ENCODE measurements at places on chromosomes 2 and 18. TPM values are rescaled to one million over a fixed set of nuclear protein-coding genes. Genes with fewer than 3 reads are reported as not detected.

GRCh38 chr2:240229603-240230235 lies 89.3 kb upstream of the OTOS start:
- no peak for DNase-seq

- no peak for DNase-seq
These were observed 29.9 kb upstream of the RUFY4 start for GRCh38 chr2:218039171-218039570.

GRCh38 chr18:2967357-2967756 lies 45.6 kb downstream of the LPIN2 start:
- DNase-seq, result no peak

PSTPIP2 gene
- total RNA-seq, result 7.8 TPM

- no peak for DNase-seq
These were observed 42.4 kb downstream of the MRPS5 start for GRCh38 chr2:95079199-95079683.

GPR35 gene
- 0.77 TPM for total RNA-seq

DNA sequence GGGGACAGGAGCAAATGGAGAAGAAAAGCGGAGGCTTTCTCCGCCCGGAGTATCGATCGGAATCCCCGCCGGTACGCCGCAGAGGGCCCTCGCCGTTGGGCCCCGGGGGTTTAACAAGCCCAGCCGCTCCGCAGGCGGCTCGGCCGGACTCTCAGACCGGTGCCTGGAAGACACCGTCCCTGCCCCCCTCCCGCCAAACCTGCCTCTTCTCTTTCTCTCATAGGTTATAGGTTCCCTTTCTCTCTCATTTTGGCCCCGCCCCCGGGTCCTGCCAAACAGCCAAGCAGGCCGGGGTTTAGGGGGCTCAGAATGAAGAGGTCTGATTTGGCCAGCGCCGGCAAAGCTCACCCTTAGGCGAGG lies 4.4 kb downstream of the ONECUT2 start:
- DNase-seq, result no peak

DNA sequence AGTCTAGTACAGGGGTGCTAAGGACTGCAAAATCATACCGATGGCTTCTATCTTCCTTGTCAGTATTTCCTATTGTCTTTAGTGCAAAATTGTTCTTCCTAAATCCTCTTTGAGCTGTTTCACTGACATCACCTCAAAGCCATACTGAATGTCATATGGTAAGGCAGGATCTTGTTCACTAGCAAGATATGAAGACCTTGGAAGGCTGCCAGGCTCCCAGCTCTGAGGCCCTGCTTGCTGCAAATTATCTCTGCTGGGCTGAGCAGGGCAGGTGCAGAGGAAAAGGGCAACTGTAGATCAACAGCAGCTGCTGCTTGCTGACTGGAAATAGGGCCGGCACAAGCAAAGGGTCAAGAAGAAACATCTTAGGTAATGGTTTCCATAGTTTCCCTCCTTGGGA lies 58.2 kb downstream of the PMAIP1 start:
- no peak for DNase-seq

DNA sequence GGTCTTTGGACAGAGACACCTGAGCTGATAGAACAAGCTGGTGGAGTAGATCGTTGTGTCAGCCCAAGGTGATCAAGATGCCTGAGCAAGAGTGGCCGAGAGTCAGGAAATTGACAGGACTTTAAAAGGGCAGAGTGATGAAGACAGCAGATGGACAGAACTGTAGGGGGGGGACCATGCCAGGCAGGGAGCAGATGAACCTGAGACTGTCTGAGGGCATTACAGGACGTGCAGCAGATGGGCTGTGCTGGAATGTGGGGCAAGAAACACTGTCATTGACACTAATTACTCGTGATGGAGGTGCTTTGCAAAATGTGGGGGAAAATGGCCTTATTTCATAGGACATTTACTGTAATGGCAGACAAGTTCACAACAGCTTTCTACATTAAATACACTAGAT lies 225.0 kb downstream of the THSD7B start:
- DNase-seq, result no peak

DNA sequence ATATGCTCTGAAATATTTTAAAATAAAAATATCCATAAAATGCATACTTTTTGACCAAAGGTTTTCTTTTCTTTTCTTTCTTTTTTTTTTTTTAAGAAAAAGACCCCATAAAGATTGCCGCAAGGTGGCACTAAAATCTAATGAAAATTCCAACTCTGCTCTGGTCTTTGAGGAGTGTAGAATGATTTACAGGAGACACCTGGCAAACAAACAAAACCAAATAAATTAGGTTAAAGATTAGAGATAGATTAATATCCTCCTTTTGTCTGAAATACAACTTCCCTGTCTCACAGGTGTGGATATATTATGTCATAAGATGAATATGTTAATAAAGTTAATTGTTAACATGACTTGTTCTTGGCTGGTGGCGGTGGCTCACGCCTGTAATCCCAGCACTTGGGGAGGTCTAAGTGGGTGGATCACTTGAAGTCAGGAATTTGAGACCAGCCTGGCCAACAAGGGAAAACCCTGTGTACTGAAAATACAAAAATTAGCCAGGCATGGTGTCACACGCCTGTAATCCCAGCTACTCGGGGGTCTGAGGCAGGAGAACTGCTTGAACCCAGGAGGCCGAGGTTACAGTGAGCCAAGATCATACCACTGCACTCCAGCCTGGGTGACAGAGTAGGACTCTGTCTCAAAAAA lies 3.5 kb upstream of the RHOB start:
- no peak for DNase-seq

DNA sequence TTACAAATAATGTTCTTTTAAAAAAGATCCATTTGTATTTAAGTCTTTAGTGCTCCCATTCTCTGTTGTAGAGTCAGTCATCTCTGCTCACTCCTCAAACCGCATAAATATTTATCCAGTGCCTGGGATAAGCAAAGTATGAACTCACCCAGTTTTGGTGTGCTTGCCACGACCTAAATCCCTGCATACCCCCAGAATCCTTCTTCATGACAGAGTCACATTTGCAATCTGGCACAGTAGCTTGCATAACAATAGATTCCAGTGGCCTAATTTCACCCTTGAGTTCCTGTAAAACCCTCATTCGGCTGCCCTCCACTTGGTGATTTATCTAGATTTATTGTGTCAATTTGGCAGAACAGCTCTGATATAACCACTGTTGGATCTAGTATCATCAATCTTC lies 92.9 kb downstream of the DTNA start:
- DNase-seq, result no peak
